Body of pancreas (tissue), 4 donors: ENCODE measurements at places on chromosomes 12 and 14. TPM values are rescaled to one million over a fixed set of nuclear protein-coding genes. Genes with fewer than 3 reads are reported as not detected.

DPF3 gene
- 0.78 TPM for total RNA-seq

- DNase-seq, result no peak
- no peak overlapping the region for H3K4me3 ChIP-seq
- H3K4me1 ChIP-seq, result no peaks in the 10 kb centered on the region
- H3K36me3 ChIP-seq, result no peaks in the 10 kb centered on the region
Measured at GRCh38 chr14:49924852-49925251, 32.0 kb downstream of the ARF6 start.

MUCL1 gene
- not detected for total RNA-seq

- H3K4me3 ChIP-seq, result no peak overlapping the region
- no peaks in the 10 kb centered on the region for H3K4me1 ChIP-seq
- H3K27ac ChIP-seq, result no peak overlapping the region
- H3K27me3 ChIP-seq, result no peaks in the 10 kb centered on the region
Measured at GRCh38 chr14:56633544-56633943, 53.9 kb downstream of the TMEM260 start.

- peak overlapping the region; percentile 54 for H3K4me3 ChIP-seq
- no peak for DNase-seq
- H3K27ac ChIP-seq, result peak overlapping the region; percentile 100
Measured at GRCh38 chr14:35401422-35402265, 2.9 kb downstream of the NFKBIA start.

- no peak overlapping the region for H3K4me3 ChIP-seq
- no peaks in the 10 kb centered on the region for H3K27me3 ChIP-seq
- H3K36me3 ChIP-seq, result no peaks in the 10 kb centered on the region
- H3K4me1 ChIP-seq, result no peaks in the 10 kb centered on the region
- DNase-seq, result no peak
Measured at GRCh38 chr14:21999402-21999801, 325.8 kb upstream of the OR4E1 start.
